ENCODE measurements at places on chromosomes 5 and 9.
A peak's percentile ranks its signal among the peaks of the same experiment; 100 is the strongest.

GRCh38 chr9:13430368-13431221 lies 151.1 kb upstream of the MPDZ start:
- DNase-seq, result no peak

- no peak for DNase-seq
Measured at GRCh38 chr9:111148052-111149017, 110.1 kb upstream of the LPAR1 start.

DNA sequence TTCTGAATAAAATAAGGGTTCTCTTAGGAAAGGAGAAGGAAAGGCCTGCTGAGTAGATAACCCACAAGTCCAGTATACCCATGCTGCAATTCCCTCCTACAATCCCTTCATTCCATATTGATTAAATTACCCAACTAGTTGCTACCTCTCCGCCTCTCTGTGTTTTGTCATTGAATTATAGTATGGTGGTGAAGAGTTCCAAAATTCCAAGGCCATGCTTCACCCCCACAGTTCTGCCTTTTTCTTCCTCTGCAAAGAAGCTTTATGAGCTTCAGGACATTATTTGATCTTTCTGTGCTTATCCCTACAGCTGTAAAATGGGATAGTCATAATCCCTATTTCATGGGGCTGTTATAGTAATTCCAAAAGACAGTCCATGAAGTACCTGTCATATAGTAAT lies 215.6 kb downstream of the ACTL7B start:
- no peak for DNase-seq

- no peak for DNase-seq
Measured at GRCh38 chr5:161149078-161149477, 297.1 kb upstream of the ATP10B start.

GRCh38 chr9:75382126-75382525 lies 293.8 kb downstream of the OSTF1 start:
- no peak for DNase-seq

- DNase-seq, result no peak
Measured at GRCh38 chr9:131559421-131560000, 14.2 kb downstream of the PRRT1B start.

DNA sequence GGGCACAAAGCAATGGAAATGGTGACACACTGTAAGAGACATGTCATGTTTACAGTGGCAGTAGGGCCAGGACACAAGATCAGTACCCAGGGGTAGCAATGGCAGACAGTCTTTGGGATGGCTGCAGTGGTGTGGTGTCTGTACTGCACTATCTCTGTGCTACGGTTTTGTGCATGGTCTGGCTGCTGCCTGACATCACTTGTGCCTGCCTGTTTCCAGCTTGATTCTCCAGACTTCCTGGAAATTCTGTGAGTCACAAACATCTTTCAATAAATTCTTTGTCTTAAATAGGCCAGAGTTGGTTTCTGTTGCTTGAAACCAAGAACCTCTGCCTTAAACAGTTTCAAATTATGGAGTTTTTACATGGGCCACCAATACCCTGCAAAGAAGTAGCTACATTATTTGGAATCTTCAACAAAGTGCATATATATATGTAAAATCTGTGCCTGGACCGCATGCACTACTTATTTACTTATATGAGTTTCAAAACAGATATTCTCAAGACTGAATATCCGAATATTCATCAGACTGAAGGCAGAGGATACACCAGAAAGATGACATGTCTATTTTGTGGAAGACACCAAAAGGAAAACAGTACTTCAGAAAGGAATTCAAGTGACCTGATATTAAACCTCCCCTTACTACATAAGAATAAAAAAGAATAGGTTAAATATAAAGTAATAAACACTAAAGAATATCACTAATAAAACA lies 188.1 kb downstream of the RFX3 start:
- peak; percentile 63 for DNase-seq

- DNase-seq, result no peak
Measured at GRCh38 chr9:135242406-135242805, 154.9 kb downstream of the OLFM1 start.

DNA sequence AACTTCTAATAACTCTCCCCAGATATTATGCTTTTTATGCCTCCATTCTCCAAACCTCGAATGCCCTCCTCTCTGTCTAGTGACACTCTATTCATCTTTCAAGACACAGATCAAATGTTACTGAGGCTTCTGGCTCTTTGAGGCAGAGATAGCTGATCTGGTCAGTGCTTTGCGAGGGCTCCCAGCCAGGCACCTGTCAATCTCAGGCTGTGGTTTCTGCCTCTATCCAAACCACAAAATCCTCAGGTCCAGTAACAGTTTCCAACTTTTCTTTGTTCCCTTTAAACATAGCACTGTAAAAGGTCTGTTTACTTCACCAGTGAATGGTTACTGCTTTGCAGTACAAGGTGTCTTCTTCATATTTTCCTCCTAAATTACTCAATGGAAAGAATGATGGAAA lies 11.5 kb upstream of the STK32A start:
- no peak for DNase-seq

GRCh38 chr9:5560443-5561100 lies 50.2 kb downstream of the PDCD1LG2 start:
- no peak for DNase-seq

DNA sequence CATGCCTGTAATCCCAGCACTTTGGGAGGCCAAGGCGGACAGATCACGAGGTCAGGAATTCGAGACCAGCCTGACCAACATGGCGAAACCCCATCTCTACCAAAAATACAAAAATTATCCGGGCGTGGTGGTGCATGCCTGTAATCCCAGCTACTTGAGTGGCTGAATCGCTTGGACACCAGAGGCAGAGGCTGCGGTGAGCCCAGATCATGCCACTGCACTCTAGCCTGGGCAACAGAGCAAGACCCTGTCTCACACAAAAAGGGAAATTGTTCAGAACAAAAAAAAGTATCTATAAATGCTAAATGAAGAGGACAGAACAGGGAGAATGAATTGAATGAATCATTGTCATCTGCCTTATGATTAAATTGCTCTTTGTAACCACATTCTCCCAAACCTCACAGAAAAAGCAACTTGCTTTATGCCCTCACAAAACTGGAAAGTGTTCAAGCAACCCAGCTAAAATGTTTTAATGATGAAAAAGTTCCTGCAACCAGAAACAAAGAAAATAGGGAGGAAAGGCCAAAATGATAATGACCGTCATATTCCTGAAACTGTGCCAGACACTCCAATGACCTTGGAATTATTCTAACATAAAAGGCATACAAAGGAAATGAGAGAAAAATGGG lies 83.7 kb downstream of the SERINC5 start:
- DNase-seq, result no peak

DNA sequence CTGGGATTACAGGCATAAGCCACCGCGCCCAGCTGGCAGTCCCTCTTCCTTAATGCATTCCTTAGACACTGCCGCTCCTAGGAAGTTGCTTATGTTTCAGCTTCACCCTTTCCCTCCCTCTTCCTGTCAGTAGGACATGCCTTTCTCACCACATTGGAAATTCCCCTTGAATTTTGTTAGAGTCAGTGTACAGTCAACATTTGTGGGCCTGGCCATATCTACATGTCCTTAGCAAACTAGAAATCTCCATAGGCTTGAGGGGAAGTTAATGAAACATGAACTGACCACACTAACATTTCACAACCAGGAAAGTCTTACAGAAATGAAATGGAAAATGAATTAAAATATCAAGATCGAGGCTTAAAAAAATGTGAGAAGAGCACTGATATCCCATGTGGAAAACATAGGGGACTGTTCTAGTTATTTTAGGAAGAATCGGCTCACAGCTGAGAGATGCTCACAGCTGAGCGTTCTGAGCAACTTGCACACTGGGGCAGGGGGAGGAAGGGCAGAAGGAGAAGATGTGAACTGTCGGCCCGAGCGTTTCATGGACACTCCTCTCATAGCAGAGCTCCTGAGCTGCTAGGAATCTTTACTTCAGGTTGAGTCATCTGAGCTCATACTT lies 21.1 kb upstream of the LVRN start:
- DNase-seq, result peak; percentile 86

DNA sequence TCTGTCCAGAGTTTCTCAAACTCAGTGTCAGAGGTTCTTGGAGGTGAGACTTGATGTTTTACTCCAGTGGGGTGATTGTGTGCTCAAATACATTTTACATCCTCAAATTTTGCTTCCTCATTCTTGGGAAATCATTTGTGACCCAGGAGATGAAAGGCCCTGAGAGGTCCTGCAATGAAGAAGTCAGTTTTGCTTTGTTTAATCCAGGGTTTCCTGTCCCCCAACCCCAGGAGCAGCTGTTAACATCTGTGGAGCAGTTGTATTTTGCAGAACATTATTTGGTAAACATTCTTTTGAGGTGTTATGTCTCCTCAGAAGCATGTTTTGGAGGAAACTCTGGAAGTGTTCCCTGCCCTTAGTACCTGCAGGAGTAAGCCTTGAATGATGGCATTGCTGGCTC lies 59.8 kb downstream of the DAB2IP start:
- no peak for DNase-seq

- no peak for DNase-seq
Measured at GRCh38 chr9:131800366-131800765, 60.5 kb upstream of the RAPGEF1 start.

Measured in epithelial cell of esophagus (primary cell).